Iris pigment epithelial cell (primary cell): ENCODE measurements at places on chromosomes 5 and 9.
A peak's percentile ranks its signal among the peaks of the same experiment; 100 is the strongest.

- DNase-seq: no peak
Measured at GRCh38 chr5:749101-749670, 35.3 kb downstream of the ZDHHC11B start.

- DNase-seq: no peak
Measured at GRCh38 chr5:10778179-10778910, 17.3 kb upstream of the DAP start.

- no peak for DNase-seq
Measured at GRCh38 chr5:108515517-108516105, 133.7 kb upstream of the FBXL17 start.

GRCh38 chr9:81083067-81083466 is 606.3 kb downstream of the TLE1 start:
- DNase-seq: peak; percentile 43

DNA sequence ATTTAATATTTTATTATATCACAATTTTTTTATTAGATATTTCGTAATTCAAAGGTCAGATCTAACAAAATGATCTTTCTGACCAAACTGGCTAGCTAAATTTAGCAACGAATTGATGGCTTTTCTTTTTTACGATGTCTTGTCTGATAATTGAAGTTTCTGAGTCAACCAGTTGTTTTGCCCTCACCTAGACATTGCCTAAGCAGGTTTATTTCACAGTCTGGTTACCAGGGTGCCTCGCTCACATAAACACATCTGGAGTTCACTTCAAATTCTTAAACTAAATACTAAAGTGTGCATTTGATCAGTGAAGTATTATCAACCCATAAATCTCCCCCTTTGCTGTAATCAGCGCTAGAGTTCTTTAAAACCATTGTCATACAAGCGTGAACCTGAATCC is 448.3 kb downstream of the TLE4 start:
- no peak for DNase-seq

GRCh38 chr9:126652140-126652582 is 38.4 kb downstream of the LMX1B start:
- no peak for DNase-seq

- DNase-seq: no peak
Measured at GRCh38 chr9:100419166-100419565, 7.8 kb upstream of the MSANTD3 start.

DNA sequence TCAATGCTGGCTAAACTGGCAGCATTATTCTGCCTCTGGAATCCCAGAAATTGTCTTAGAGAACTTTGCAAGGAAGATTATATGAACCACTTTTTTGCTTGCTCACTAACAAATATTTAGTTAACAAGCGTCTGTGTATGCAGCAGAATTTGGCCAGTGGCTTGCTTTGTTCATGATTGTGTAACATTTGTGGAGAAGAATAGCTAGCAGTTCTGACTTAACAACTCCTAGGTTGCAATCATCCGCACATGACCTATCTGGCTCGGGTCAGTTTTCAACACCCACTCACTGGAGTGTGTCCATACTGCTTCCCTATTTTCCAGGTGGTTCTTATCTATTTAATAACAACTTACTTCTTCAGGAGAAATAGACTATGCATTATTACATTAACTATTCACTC is 98.5 kb downstream of the SNX18 start:
- DNase-seq: peak; percentile 87

- no peak for DNase-seq
Measured at GRCh38 chr9:83533296-83533695, 4.9 kb downstream of the FRMD3 start.

DNA sequence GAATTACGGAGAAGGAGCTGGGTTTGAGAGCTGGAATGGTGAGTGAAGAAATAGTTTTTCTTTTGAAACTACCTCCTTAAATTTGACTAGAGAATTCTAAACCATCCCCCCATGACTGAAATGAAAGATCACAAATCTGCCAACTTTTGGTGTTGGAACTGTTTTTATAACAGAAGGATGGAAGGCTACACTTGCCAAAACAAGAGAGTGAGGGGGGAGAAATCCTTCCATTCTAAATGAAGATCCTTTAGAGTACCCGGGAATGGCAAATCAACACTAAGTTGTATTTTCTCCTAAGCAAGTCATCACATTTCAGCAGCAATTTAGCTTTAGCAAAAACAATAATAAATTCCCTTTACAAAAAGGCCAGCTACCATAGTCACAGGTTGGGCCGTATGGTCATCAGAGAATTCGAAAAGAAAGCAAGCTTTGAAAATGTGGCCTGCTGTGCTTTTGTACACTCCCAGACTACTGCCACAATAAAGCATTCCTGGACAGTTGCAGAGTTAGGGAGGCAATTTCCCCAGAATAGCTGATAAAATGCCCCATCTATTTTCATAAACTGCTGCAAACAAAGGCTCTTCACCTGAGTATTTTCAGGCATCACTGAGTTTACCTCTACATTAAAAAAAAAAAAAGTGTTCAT is 25.0 kb upstream of the FREM1 start:
- no peak for DNase-seq

DNA sequence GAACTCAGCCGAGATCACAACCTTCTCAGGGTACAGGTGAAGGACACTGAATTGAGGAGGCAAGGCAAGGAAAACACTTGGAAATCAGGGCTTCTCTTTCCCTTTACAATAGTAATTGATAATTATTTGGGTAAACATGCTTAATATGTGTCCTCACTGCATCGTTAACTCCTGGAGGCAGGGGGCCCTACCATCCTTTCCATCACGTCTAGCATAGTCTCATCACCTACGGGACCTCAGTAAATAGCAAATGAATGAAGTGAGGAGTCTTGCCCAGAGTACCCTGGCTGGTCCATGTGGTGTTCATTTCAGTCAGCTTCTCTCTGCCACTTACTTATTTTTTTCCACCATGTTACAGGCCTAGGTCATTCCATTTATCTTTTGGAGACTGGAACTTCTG is 2.3 kb downstream of the F2RL1 start:
- no peak for DNase-seq

DNA sequence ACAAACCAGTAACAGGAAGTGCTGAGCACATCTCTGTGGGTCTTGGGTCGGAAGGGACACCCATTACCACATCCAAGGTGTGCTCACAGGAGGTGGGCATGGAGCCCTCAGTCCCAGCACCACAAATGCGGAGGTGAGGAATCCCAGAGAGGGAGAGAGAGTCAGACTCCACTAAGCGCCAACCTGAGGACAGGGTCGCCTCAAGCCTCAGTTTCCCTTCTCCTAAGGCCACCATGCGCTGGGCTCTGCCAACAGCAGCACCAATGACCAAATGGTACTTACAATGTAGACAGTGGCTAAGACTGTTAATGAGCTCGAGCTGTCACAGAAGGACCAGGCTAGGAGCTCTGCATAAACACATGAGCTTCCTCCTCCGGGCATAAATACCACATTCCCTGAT is 43.1 kb downstream of the BICD2 start:
- DNase-seq: no peak

GRCh38 chr5:154249826-154250225 is 59.3 kb downstream of the GALNT10 start:
- DNase-seq: no peak
